ENCODE measurements at places on chromosomes 16 and 17.

- DNase-seq, result no peak
- no peak overlapping the region for H3K27ac ChIP-seq
- H3K36me3 ChIP-seq, result no peaks in the 10 kb centered on the region
- peaks cover 4% of the 10 kb centered on the region for H3K27me3 ChIP-seq
Observed at GRCh38 chr17:1705004-1705403, 5.2 kb downstream of the TLCD2 start.

GRCh38 chr16:23729503-23730424, 16.7 kb upstream of the ERN2 start:
- no peaks in the 10 kb centered on the region for H3K36me3 ChIP-seq
- no peak overlapping the region for H3K4me3 ChIP-seq
- H3K27ac ChIP-seq, result no peak overlapping the region
- no peaks in the 10 kb centered on the region for H3K4me1 ChIP-seq
- H3K27me3 ChIP-seq, result peaks cover 4% of the 10 kb centered on the region
- DNase-seq, result no peak

- H3K27me3 ChIP-seq, result peaks cover 4% of the 10 kb centered on the region
- H3K4me1 ChIP-seq, result no peaks in the 10 kb centered on the region
- no peaks in the 10 kb centered on the region for H3K36me3 ChIP-seq
Observed at GRCh38 chr17:39069114-39069756, 82.2 kb downstream of the PLXDC1 start.

DNA sequence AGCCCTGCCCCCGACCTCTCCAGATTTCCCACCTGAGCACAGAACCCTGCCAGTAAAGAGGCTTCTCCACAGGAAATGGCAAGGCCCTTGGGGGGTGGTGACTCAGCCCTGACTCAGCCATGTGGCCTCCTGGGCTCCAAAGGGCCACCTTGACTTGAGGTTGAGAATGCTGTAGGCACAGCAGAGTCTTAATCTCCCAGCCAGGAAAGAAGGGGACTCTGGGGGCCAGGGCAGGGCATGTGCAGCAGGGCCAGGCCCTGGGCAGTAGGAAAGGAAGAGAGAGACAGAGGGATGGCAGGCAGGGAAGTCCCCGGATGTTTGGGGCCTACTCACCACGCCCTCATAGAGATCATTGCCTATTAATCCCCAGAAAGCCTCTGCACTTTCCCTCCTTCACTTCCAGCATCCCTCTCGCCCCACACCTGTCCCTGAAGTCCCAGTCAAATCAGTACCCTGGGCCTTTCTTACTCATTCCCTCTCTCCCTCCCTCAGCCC, 4.8 kb upstream of the ITGA3 start:
- H3K4me1 ChIP-seq, result peaks cover 26% of the 10 kb centered on the region
- H3K36me3 ChIP-seq, result no peaks in the 10 kb centered on the region
- H3K27ac ChIP-seq, result no peak overlapping the region

GRCh38 chr16:57007530-57007929, 18.2 kb downstream of the NLRC5 start:
- H3K4me3 ChIP-seq, result no peak overlapping the region
- no peaks in the 10 kb centered on the region for H3K36me3 ChIP-seq
- H3K27me3 ChIP-seq, result no peaks in the 10 kb centered on the region
- DNase-seq, result no peak
- no peaks in the 10 kb centered on the region for H3K4me1 ChIP-seq

DNA sequence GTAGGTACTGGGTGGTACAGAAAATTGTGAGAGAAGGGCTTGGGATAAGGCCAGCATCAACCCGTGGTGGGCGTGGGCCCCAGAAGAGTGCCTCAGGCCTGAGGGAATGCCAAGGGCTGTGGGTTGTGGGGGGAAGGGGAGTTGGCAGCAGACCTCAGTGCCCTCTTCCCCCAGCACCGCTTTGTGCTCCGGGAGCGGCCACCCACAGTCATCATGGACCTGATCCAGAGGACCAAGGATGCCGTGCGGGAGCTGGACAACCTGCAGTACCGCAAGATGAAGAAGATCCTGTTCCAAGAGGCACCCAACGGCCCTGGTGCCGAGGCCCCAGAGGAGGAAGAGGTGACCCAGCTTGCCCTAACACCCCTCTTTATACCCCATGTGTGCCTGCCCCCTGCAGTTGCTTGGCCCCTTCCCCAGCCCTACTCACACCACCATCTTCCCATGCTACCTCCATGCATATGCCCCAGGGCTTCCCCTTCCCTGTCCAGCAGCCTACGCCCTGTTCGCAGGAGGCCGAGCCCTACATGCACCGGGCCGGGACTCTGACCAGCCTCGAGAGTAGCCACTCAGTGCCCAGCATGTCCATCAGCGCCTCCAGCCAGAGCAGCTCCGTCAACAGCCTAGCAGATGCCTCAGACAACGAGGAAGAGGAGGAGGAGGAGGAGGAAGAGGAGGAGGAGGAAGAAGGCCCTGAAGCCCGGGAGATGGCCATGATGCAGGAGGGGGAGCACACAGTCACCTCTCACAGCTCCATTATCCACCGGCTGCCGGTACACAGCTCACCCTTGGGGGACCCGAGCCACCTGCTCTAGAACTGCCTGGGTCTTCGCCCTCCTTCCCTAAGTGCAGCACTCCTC, 9.1 kb downstream of the TAOK2 start:
- H3K27me3 ChIP-seq, result peaks cover 10% of the 10 kb centered on the region
- H3K4me3 ChIP-seq, result no peak overlapping the region
- H3K36me3 ChIP-seq, result peaks cover 7% of the 10 kb centered on the region
- no peaks in the 10 kb centered on the region for H3K4me1 ChIP-seq
- no peak for DNase-seq

- H3K4me3 ChIP-seq, result no peak overlapping the region
- H3K27ac ChIP-seq, result no peak overlapping the region
- no peak for DNase-seq
- H3K27me3 ChIP-seq, result no peaks in the 10 kb centered on the region
Observed at GRCh38 chr17:70095455-70095854, 20.4 kb downstream of the KCNJ16 start.

All from glutamatergic neuron (in vitro differentiated cells).